ENCODE measurements at places on chromosomes 11 and 22.

- no peak for DNase-seq
Observed at GRCh38 chr11:29844701-29845379, 172.0 kb downstream of the KCNA4 start.

DNA sequence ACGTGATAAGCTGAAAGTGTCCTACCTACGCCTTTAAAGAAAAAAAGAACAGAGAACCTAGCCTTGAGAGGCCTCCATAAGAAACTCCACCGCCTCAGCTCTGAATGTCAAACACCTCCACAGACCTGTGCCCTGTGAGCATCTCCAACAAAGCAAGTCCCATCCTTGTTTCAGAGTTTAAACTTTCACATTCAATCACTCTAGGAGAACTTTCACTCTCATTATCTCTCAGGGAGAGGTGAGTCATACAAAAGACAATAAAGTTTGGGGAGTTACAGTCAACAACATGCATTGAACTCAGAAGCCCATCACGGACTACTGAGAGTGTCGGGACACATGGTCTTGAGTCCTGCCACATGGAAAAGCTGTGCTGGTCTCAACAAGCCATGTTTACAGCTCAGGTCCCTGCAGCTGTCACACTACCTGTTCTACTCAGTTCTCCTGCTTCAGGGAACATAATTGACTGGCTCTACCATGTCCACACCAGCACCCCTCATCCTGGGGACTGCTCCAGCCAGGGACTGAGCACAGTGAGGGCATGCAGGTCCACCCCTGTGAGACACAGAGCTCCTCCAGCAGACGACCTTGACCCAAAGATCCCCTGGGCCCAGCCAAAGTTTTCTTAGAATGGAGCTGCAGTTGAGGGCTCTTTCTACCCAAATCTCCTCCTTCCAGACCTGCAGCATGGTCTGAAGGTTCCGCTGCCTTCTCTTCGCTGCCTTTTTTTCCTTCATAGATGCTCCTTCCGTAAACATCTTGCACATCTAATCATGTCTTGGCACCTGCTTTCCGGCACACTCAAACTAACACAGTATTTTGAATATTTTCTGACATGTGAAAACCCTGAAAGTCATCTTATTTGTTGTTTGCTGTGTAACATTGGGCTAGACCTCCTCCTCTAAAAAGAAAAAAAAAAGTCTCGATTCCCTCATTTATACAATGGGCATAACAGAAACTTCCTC, 114.9 kb downstream of the ETS1 start:
- no peak for DNase-seq

DNA sequence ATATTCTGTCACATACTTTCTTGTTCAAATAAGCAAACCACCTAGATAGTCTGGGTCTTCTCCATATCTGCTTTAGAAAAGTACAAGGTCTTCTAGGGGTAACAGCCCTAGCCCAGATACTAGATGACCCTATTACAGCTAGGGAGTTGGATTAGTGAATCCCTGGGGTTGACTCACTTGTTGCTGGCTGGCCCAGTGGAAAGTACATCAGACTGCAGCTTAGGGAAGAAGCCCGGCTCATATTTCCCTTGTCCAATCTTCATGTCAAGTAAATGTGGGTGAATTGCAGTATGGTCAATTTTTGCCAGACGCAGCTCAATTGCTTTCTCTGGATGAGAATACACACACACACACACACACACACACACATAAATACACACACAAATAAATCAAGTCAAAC, 79.1 kb upstream of the SCUBE2 start:
- no peak for DNase-seq

DNA sequence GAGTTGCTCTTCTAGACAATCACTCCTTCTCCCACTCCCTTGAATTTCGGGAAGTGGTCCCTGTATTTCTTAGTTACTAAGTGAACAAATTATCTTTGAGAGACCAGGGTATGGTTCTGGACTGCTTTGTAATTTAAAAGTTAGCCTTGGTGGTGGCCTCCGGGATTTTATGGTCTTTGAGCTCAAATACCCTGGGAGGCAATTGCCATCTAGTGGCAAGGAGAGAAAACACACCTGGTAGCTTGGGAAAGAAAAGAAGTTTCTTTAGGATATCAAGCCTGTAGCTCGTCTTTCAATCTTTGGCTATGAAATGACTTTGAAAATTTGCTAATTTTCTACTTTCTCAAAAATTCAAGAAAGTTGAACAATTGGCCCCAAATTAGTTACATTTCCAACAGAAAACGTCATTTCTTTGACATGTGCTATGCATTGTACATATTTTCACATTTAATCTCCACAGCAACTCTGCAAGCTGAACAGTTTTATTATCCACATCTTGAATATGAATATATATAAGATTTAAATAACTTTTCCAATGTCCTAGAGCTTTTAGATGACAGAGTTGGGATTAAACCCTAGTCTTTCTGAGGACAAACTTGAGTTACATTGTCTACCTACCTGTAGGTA, 39.1 kb downstream of the MMP27 start:
- peak; percentile 27 for DNase-seq

DNA sequence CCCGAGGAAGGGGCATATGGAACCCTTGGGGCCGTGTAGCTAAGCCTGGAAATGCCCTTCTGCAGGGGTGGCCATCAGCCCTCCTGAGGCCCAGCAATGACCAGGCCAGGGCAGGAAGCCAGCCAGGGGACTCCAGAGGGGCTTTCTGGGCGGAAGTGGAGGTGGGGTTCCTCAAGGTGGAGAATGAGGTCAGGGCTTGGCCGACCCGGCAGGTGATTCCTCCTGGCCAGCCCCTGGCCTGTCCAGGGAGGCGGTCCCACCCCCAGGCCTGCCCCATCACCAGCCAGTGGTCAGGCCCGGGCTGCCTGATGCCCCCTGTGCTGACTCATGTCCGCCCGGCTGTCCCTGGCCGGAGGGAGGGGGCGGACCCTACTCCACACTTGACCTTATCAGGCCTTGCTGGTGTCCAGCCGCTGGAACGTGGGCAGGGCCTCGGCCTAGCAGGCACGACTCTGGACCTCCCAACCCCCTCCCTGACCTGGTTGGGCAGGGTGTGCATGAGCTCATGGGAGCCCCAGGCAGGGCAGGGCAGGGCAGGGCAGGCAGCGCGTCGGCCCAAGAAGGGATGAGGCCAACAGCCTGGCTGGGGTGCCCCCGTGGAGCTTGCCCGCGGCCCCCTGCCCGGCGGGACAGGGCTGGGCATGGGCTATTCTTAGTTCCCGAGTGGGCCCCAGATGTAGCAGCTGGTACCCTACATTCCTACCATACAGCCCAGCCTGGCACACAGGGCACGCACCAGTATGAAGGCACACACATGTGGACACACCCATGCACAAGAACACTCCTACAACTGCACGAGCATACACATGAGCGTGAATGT, 35.9 kb downstream of the RPL3 start:
- no peak for DNase-seq

- DNase-seq: no peak
Observed at GRCh38 chr11:129576652-129577051, 201.0 kb downstream of the BARX2 start.

- DNase-seq: no peak
Observed at GRCh38 chr11:35347173-35347878, 72.0 kb downstream of the SLC1A2 start.

DNA sequence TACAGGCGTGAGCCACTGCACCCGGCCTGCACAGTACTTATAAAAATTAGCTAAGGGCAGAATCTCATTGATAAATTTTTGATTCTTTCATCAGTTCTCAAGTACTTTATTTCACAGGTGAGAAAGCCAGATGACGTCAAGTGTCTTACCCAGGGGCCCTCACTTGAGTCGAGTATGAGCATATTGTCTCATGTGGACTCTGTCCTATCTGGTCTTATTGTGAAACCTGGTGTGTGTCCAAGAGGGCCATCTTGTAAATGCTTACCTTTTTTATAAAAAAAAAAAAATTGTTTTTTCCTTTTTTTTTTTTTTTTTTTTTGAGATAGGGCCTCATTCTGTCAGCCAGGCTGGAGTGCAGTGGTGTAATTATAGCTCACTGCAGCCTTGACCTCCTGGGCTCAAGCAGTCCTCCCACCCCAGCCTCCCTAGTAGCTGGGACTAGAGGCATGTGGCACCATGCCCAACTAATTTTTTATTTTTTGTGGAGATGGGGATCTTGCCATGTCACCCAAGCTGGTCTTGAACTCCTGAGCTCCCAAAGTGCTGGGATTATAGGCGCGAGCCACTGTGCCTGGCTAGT, 6.0 kb downstream of the ACO2 start:
- no peak for DNase-seq

DNA sequence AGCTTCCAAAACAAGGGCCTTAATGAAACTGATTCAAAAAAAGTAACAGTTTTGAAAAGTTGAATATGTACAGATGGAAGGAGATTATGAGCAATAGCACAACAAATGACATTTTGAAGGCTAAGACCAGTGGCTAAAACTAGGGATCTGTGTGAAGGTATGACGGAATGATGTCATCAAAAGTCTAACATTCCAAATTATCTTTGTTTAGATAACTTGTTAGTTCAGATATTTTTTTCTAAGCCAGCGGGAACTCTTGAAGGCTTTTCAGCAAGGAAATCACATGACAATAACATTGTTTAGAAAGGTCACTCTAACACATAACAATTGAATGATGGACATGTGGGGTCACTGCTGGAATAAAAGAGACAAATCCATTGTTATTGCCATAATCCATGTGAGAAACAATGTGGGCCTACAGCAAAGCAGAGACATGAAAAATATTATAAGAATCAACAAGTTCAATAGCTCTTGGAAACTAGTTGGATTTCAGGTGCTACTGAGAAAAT, 260.5 kb downstream of the CASP12 start:
- no peak for DNase-seq

DNA sequence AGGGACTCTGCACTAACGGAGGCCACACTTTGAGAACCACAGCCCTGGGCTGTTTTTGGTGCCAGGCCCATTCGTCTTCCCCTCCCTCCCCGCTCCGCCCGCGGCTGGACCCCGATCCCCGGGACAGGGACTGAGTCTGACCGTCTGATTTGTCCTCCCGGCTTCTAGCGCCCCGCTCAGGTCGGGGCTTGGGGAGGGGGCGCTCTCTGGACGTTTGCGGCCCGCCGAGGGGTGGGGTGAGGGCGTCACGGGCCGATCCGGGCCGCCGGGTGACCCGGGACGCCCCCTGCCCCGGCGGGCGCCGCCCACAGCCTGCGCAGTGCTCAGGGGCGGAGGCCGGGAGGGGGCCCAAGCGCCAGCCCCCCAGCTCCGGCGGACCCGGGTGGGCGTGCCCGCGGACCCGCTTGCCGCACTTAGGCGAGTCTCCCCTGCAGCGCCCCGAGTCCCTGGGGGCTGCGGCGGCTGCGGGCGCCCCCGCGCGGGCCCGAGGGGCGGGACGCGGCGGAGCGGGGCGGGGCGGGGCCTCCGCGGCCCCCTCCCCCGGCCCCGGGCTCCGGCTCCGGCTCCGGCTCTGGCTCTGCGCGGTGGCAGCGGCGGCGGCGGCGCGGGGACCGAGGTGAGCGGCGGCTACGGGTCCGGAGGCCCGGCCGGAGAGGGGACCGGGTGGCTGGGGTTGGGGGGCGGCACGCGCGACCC, 33.7 kb upstream of the PRR5 start:
- no peak for DNase-seq

GRCh38 chr11:80783561-80783960, 1342.7 kb upstream of the TENM4 start:
- DNase-seq: no peak

GRCh38 chr22:50532824-50533796, 3.3 kb upstream of the TYMP start:
- DNase-seq: no peak

DNA sequence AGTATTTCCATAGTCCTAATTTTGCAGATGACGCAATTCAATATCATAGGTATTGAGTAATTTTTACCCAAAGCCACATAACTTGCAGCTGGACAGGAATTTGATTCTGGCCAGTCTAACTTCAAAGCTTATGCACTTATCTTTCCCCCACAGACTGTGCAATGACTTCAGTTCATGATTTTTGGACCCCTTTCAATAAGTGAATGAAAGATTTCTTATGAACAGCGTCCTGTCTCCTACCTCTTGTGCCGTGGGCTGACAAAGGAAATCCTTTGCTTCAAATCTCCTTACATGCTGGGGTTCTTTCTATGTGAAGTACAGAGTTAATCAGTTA, 217.7 kb upstream of the KIRREL3 start:
- no peak for DNase-seq

GRCh38 chr11:22163394-22163797, 29.5 kb upstream of the ANO5 start:
- DNase-seq: no peak

GRCh38 chr11:38014405-38014804, 1416.4 kb upstream of the RAG2 start:
- DNase-seq: no peak

- DNase-seq: peak; percentile 81
Observed at GRCh38 chr22:33357981-33358399, 299.8 kb upstream of the SYN3 start.

- no peak for DNase-seq
Observed at GRCh38 chr22:46827781-46828180, 65.3 kb downstream of the TBC1D22A start.

DNA sequence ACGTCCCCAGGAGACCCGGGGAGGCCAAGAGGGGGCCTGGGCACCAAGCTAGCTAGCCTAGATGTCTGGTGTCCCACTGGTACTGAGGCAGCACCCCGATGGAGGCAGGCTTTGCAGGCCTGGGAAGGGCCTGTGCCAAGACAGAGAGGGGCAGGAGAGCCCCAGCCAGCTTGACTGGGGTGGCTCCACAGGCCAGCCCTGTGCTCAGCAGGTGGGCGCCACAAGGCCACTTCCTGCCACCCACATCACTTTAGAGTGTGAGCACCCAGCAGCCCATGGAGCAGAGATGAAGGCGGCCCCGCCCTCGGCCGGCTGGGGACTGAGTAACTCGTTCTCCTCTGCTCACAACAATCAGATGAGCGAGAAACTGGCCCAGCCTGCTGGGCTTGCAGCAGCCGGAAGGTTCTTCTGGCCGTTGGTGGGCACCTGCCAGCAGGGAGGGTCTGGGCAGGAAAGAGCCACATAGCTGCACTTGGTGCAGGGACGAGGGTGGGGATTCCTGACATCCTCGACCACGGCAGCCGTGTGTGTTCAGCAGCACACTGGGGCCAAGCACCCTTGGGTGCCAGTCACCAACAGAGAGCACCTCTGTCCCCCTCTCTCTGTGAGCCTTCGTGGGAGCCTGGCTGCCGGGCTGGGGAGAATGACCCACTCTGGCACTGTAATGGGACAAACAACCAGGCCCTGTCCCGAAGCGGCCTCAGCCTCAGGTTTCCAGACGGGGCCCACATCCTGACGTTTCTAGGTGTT, 7.6 kb downstream of the OSBPL5 start:
- no peak for DNase-seq

- DNase-seq: no peak
Observed at GRCh38 chr22:27335102-27335660, 466.4 kb downstream of the MN1 start.

- peak; percentile 63 for DNase-seq
Observed at GRCh38 chr11:6926208-6927029, at the start of gene ZNF215. ZNF215 (plus strand) TSS chr11:6926426; CDS start chr11:6932273, 5,847 bp downstream.

- DNase-seq: no peak
Observed at GRCh38 chr11:57905439-57905838, 118.2 kb upstream of the OR9Q1 start.

DNA sequence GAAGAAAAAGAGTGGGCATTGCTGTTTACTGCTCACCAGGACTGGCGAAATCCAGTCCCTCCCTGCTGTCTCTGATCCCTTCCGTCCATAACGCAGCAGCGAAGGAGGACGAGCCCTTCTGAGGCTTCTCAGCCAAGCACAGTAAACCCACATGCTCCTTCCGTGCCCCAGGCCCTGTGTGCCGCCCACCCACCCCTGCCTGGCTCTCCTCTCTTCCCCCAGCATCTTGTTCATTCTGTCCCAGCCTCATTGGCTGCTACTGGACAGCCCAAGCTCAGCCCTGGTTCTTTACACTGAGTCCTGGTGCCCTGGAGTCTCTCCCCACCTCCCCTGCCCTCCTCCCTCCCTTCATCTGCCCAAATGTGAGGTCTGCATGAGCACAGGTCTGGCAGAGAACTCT, 559.7 kb downstream of the BRD1 start:
- DNase-seq: no peak
